Activated CD4-positive, alpha-beta T cell treated with anti-CD3 and anti-CD28 coated beads, Interleukin-10, Interleukin-2, amounts not matched to agents 100 ng/mL and 50 ng/mL, durations not matched to agents 16 hours and 8 hours (primary cell): ENCODE measurements at places on chromosomes 3 and 15.
A peak's percentile ranks its signal among the peaks of the same experiment; 100 is the strongest.

DNA sequence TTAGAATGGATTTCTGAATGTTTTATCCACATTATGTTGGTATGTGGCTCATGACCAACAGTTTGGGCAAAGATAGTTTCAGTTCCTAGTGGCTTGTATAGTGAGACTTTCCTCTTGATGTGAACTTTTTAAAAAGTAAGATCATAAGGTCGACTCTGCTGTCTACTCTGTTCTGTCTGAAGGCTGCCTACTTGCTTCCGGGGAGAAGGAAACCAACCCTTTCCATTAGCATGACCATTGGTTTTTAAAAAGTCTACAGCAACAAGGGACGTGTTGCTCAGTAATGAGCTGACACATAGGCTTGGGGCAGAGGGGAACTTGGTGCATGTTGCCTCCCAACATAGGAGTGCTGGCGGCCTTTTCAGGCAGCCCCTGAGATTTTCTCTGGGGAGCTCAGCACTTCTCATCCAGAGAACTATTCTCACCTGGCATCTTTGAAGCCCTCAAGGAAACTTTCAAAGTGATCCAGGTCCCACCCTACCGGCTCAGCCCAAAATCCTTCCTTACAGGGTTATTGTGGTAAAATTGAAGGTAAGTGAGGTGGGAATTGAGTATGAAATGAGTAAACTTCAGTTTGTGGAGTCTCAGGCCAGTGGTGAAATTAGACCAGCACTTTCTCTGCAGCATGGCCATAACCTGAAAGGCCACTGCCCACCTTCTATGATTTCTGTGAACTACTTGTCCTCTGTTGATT is 30.6 kb downstream of the PSMD6 start:
- no peak for DNase-seq

DNA sequence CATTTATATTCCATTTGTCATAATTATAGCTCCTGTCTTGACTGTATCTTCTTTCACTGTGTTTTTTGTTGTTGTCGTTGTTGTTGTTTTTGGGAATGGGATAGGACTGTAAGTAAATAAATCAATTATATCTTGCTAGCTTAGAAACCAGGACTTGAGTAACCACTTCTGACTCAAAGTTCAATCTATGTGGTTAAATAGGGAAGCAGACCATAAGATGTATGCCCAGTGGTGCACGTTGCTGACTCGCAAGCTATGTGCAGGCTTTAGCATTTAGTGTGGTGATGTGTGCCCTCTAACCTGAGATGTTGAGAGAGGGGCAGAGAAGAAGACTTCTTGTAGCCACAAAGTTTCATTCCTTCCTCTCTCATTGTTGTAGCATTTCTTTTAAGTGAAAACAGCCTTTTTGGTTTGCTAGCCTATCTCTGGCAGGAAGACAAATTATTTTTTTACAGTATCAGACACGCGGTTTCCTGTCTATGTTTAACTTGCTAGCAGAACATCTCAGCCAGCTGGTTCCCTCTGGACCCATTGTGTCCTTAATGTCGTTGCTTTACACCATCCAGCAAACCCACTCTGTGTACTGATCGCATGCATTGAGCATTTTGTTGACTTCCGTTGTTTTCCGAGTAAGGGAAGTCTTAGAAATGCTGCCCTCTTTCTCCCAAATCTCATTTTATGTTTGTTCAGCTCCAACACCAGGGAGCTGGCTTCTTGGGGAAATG is 52.1 kb downstream of the TGFBR2 start:
- DNase-seq = peak; percentile 92

GRCh38 chr3:46693038-46693891 is at the start of gene ALS2CL:
Gene ALS2CL, minus strand, starts transcription at chr3:46693679. Its CDS starts 4,239 bp downstream, at chr3:46689440.
- peak; percentile 48 for DNase-seq

DNA sequence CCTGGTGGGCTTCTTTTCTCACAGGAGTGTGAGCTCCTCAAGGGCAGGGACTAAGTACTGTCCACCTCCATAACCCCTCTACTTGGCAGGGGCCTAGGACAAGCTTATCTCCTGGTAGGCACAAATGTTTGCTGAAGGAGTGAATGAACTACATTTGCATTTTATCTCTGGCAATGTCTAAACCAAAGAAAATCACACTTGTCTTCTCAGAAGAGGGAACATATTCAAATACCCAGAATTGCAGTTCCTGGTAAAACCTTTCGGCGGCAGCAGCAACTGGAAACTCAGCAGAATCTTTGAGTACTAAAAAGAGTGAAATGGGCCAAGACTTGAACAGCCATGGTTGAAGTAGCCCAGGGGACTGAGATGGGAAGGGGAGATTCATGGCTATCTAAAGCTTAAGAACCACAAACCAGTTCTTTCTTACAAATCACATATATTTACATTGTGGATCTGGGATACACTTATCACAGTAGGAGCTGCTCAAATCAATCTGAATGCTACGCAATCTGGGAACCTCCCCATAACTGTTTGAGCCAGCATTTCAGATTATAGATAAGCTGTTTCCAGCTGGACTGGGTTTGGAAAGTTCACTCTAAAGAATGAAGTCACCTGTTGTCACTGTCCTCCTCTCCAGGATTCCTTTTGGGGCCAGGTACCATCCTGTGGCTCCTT is 18.7 kb upstream of the PTPN9 start:
- peak; percentile 70 for DNase-seq

DNA sequence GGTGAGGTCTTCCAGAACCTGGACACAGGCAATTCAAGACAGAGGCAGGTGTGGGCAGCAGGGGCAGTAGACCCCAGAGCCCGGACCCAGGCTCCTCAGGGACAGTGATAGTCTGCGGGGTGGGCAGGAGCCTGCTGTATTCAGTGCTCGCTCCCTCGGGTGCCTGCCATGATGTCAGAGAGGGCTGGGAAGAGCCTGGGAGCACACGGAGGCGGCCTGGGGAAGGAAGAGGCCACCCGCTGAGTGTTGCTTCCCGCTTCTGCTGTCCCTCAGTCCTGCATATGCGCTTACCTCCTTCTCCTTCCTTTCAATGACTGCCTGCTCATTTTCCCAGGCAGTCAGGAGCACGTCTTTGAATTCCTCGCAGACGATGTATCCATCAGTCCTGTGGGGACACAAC is 22.8 kb downstream of the TMEM43 start:
- DNase-seq = no peak

DNA sequence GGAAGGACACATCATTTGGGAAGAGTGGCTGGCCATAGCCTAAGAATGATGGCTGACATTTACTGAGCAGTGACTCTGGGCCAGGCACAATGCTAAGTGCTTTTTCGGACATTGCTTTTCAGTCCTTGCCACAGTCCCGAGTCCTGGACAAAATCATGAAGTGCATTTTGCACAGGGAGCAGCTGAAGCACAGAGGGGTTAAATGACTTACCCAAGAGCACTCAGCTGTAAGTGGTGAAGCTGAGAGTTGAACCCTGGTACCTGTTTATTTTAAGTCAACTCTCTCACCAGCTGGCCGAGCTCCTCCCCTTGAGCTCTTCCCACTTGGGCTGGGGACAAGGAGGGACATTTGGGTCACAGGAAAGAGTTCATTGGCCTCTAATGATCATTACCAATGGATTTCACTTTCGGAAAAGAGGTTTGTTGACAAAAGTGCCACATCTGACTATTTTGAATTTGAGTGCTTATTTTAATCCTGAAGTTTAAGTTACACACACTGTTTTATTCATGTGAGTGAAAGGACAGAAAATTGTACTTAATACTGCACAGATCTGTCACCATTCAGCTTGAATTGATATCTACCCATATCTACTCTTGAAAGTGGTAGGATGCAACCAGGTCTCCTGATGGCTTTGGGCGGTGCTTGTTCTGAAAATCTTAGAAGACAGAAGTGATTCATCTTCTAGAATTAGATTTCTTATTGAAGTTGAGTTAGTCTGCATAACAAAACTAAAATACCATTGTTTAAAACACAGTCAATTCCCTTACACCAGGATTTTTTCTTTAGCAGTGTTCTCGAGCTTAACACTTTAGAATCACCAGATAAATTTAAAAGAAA is 368.7 kb upstream of the PROK2 start:
- no peak for DNase-seq

- peak; percentile 90 for DNase-seq
Observed at GRCh38 chr15:73964736-73965093, 27.4 kb downstream of the STOML1 start.

- no peak for DNase-seq
Observed at GRCh38 chr15:42508263-42508690, 12.8 kb downstream of the SNAP23 start.

GRCh38 chr3:150069633-150070032 is 98.9 kb upstream of the PFN2 start:
- no peak for DNase-seq

- no peak for DNase-seq
Observed at GRCh38 chr3:170637306-170637705, 51.4 kb upstream of the SLC7A14 start.

DNA sequence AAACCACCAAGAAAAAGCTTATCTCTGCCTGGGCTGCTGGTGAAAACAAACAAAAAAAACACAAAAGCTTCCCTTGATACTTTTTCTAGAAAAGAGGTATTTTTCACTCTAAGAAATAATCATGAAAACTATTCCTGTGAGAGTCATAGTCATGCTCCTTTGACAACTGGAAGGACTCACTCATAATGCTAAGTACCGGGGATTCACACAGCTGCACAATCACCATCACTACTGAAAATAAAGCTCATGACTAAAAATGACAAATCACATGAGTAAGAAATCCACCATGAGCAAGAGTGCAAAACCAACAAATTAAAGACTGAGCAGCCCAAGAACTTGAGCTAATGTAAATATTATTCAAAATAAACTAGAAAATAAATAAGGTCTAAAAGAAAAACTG is 10.6 kb upstream of the POU1F1 start:
- peak; percentile 42 for DNase-seq

- no peak for DNase-seq
Observed at GRCh38 chr3:63309768-63310167, 31.7 kb downstream of the SYNPR start.

GRCh38 chr15:45435124-45435903 is 57.0 kb upstream of the GATM start:
- DNase-seq = no peak

DNA sequence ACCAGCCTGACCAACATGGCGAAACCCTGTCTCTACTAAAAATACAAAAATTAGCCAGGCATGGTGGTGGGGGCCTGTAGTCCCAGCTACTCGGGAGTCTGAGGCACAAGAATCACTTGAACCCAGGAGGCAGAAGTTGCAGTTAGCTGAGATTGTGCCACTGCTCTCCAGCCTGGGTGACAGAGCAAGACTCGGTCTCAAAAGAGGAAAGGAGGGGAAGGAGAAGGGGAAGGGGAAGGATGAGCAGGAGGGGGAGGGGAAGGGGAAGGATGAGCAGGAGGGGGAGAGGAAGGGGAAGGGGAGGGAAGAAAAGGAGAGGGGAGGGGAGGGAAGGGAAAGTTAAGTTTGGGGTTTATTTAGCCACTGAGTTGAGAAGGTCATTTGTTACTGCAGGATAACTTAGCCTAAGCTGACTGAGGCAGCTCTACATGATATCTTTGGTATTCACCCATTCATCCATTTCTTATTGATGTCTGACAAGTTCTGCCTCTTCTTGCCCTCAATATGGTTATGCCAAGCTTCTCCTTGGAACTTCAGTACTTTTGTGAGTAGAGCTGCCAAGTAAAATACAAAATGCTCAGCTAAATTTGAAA is 15.9 kb upstream of the ABHD2 start:
- DNase-seq = no peak

- no peak for DNase-seq
Observed at GRCh38 chr15:80816049-80816653, 37.0 kb downstream of the CEMIP start.

DNA sequence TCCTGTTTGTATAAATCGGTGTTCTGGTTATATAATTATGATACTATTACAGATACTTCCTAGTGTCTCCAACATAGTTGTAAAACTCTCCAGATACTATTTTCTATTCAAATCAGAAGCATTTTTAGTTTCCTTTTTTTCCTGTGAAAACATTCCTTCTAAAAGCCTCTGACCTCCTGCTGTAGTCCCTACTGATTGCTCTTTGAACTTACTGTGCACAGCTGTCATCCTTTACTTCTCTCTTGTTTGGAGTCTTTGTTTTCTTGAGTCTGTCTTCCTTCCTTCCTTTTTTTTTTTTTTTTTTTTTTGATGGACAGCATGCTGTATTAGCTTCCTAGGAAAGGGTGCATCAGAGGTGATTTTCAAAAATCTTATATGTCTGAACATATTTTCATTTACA is 28.9 kb downstream of the NR2C2 start:
- no peak for DNase-seq

GRCh38 chr3:195201295-195201694 is 69.7 kb downstream of the XXYLT1 start:
- no peak for DNase-seq

DNA sequence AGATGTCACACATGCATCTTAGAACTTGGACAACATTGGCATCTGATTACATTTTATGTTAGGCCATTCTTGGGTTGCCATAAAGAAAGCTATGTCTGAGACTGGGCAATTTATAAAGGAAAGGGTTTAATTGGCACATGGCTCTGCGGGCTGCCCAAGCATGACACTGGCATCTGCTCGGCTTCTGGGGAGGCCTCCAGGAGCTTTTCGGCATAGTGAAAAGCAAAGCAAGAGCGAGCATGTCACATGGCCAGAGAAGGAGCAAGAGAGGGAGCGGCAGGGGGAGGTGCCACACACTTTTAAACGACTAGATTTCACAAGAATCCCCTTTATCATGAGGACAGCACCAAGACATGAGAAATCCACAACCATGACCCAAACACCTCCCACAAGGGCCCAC is 11.3 kb downstream of the RYR3 start:
- no peak for DNase-seq

GRCh38 chr3:10557781-10558373 is 52.5 kb upstream of the ATP2B2 start:
- peak; percentile 44 for DNase-seq

DNA sequence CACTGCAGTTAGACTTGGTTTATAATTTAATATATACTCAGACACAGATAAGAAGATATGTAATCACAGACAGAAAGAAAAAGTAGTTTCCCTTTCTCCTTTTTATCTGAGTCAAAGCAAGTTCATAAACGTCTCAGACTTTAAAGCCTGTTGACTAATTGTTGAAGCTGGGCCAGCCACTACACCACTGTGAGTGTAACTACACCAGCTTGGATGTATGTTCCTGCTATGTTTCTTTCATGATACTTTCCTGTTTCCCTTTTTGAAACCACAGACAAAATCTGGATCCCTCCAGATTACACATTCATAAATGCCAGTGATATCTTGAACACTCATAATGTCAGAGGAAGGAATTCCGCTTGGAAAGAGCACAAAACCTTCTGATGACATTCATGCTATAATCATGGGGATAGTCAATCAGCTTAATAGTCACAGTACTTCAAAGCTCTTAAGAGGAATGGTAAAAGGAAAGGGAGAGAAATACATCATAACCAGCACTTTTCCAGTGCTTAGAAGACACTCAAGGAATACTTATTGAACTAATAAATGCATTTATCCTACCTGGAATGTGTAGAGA is 32.0 kb downstream of the KCNMB2 start:
- DNase-seq = no peak

DNA sequence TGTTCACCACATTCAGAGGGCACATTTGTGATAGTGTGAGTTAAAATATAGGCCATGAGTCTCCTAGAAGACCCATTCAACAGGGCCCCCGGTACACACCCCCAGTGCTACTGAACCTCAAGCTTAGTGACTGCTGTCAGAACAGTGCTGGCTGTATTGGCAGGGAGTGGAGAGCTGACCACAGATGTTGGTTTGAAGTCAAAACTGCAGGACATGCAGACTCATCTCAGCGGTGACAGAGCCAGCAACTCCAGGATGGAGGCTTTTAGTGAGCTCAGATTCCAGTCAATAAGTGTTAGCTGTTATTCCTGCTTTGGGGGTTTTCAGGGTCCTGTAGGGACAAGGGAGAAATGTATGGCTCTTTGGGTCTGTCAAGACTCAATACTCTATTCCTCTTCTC is 29.1 kb downstream of the PRR20G start:
- DNase-seq = no peak

GRCh38 chr3:99783011-99783573 is 34.6 kb upstream of the CMSS1 start:
- no peak for DNase-seq
